ENCODE measurements at places on chromosomes 4 and X.

DNA sequence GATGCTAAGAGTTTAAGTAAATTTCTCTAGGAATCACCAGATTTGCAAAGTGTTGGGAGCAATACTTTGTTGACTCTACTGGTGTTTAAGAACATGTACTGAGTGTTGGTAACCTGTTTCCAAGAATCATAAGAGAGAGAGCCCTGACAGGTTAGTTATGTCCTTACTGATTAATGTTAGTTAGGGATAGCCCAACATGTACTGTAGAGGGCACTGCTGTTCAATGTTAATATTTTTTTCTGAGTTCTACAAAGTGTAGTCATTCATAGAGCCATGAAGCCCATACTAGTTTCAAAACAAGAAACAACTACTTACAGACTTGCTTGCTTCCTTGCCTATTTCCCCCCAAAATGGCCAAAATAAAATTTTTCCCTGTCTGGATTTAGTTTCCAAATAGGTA lies 11.9 kb downstream of the TMPRSS11D start:
- peak; percentile 20 for DNase-seq

DNA sequence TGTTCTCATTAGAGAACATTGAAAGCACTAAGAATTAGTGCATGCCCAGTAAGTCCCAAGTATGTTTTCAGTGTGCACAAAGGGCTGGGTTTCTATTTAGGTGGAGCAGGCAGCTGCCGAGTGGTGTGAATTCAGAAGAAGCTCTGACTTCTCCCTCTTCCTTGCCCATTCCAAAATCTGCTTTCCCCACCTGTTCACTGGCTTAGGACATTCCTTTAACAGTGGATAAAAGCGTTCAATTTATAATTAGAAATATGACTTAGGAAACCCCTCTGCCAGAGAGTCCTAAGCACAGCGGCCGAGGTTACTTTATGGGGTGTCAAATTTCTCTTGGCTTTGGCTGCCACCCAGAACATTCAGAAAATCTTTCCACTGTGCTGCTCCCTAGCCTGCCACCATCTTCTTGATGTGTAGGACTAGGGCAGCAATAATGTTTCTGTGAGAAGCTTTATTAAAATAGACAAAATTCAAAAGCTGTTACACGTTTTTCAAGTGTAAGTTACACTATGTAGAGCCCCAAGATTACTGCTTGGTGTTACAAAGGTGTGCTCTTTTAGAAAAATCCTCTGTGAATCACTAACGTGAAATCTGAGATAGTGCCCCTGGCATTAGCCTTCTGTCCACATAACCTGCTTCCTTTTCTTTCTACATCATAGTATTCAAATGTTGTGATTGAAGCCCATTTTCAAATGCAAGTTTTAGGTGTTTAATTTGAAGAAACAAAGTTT lies 191.6 kb upstream of the ANKRD50 start:
- DNase-seq: no peak

GRCh38 chrX:64205441-64205734 lies at the start of gene AMER1:
Gene AMER1, minus strand, starts transcription at chrX:64205708. Its CDS starts 12,422 bp downstream, at chrX:64193286.
- no peak for DNase-seq

- no peak for DNase-seq
Measured at GRCh38 chr4:133270021-133270570, 121.0 kb downstream of the PCDH10 start.

DNA sequence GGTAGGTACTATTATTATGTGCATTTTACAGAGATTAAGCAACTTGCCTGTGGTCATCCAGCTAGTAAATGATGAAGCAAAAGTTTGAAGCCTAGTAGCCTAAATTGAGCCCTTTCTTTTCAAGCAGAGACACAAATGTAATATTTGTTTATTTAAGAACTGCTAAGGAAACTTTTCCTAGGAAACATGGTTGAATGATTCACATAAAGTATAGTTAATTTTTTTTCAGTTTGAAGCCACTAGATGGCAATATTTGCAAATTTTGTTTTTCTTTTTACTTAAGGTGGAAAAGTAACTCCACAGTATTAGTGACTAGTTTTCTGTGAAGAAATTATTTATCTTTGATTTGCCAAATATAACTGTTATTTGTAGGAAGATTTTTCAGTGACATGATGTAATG lies 52.8 kb upstream of the ANKRD17 start:
- no peak for DNase-seq

GRCh38 chrX:130176354-130176776 lies 4.6 kb downstream of the RAB33A start:
- DNase-seq: no peak

DNA sequence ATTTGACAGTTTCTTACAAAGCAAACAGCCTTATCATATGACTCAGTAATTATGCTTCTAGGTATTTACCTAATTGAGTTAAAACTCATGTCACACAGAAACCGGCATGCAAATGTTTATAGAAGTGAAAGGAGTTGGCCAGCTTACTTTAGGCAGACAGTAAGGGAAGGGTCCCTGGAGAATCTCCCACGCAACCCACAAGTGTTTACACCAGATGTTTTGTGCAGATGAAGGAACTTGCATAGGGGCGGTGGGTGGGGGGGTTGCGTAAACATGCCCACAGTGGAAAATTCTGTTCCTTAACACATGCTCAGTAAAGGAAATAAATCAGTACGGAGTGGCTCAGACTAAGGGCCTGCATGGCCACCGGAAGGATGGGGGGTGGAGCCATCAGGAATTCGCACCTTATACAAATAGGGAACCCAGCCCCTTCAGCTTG lies 330.5 kb upstream of the AADAT start:
- DNase-seq: no peak

- no peak for DNase-seq
Measured at GRCh38 chrX:146055733-146056132, 238.1 kb downstream of the SLITRK2 start.

- no peak for DNase-seq
Measured at GRCh38 chr4:56128213-56128612, 179.5 kb downstream of the CEP135 start.

DNA sequence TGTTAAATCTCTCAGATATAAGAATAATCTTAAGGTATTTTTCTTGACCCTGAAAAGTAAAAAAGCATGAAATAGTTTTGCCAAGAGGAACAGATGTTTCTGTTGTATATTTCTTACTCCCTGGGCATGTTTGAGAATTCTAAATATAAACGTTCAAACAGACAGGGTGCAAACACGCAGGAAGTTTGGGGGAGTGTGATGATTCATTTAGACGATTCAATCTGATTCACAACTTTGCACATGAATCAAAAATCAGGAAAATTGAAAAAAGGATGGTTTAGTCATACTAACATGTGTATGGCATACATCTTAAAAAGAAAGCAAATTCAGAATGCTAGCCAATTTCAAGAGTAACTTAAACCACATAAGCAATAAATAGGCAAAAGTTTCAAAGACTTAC lies 340.3 kb upstream of the GRID2 start:
- DNase-seq: no peak

GRCh38 chrX:130799393-130799792 lies 103.6 kb downstream of the ENOX2 start:
- no peak for DNase-seq

DNA sequence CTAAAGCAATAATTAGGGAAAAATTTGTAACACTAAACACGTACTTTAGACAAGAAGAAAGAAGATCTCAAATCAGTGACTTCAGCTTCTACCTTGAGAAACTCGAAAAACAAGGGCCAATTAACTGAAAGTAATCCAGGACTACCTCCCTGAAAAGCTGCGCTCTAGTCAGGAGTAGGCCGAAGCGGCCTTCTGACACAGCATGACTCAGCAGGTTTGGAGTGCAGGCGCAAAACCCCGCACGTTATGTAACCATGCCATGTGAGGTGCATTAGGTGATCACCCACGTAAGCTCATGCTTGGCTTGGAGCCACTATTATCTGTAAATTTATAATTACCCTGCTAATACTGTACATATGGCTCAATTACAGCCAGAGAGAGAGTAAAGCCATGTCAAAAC lies 52.8 kb upstream of the CCDC149 start:
- DNase-seq: peak; percentile 20

DNA sequence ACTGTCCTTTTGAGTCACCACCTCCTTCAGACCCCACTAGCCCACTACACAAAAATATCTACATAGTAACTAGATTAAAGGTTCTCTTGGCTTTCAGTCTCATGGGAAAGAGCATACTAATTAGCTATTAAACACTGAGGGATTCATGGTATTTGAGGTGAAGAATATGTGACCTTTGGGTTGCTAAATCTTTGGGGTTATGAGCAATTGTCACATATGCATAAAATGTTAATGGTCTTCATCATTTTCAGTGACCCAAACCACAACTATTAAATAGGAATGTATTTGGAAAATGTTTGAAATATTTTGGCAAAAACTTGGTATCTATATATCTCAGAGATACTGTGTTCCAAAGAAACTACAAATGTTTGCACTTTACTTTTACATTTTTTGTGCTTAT lies 365.1 kb downstream of the MAGEB5 start:
- DNase-seq: no peak

GRCh38 chr4:152068866-152069265 lies 308.1 kb upstream of the GATB start:
- no peak for DNase-seq

All from K562 (cell line).